ENCODE measurements at places on chromosomes 1 and 21.

GRCh38 chr1:81877940-81878339 is 77.2 kb downstream of the ADGRL2 start:
- H3K4me3 ChIP-seq: no peak overlapping the region
- H3K4me1 ChIP-seq: no peaks in the 10 kb centered on the region
- no peak for DNase-seq
- H3K36me3 ChIP-seq: no peaks in the 10 kb centered on the region
- no peak overlapping the region for H3K27ac ChIP-seq

DNA sequence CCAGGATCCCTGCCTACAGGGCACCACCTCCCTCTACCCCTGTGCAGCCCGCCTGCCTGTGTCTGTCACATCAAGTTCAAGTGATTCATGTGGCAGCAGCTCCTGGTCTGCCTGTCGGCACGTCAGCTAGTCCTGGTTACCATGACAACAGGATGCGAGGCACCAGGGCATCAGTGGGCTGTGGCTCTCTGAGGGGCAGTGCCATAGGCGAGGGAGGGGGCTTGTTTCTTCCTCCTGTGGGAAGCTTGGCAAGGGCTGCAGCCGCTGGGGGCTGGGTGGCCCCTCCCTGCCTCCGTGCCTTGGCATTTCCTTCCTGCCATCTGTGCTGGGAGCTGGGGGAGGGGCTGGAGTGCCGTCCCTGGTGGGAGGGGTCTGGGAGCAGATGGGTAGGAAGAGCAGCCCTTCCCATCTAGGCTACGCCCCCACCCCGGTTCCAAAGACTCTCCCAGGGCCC is 43.1 kb downstream of the FOXO6 start:
- H3K4me1 ChIP-seq: no peaks in the 10 kb centered on the region
- no peak overlapping the region for H3K27ac ChIP-seq
- H3K27me3 ChIP-seq: no peaks in the 10 kb centered on the region
- DNase-seq: no peak

DNA sequence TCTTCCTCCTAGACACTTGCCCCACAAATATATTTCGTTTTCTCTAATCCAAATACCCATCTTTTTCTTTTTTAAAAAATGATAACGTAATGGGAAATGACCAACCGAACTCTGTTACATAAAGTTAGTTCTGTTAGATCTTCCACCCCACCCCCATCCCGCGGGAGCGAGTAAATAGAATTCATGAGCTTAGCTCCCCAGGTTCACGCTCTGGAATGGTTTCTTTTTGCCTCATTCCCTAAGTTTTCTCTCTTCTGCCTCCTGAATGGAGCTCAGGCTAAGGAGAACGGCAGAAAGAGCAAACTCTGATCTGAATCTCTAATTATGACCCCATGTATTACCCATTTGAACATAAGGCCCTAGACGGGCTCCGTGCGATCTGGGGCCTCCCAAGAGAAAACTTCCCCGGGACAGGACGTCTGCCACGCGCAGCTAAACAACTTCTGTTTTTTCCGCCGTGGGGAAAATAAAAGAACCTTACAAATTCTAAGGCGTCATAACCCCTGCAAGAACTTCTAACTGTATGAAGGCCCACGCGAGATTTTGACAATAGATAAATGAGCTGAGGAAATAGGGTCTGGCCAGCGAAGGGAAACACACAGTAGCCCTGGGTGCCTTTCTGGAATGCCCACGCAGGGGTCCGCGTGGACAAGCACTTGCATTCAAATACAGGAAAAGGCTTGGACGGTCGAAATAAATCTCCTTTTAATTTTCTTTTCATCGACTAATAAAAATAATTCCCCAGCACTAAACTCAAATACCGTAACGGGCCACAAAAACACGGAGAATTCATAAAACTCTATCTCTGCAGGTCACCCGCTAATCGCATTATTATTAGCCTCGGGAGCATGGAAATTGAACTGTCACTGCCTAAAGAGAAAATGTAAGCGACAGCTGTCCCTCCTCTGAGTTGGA is 2.2 kb downstream of the TBX15 start:
- no peak overlapping the region for H3K27ac ChIP-seq
- DNase-seq: no peak
- no peak overlapping the region for H3K4me3 ChIP-seq

DNA sequence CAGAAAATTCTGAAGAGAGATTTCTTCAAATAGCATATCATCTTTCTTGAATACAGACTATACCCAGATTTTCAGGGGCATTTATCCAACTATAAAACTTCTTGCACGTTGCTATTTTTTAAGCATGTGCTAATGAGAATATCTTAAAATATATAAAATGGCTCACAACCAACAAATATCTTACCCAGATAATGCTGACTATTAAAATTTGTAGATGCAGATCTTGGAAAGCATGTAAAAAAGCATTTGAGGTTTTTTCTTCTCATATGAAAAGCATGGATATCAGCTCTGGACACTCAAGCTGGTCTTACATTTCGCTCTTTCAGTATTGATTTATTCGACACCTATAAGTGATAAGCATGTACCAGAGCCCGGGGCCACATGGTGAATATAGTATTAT is 1187.7 kb upstream of the ADGRL4 start:
- H3K4me1 ChIP-seq: no peaks in the 10 kb centered on the region
- H3K27ac ChIP-seq: no peak overlapping the region
- H3K4me3 ChIP-seq: no peak overlapping the region
- H3K27me3 ChIP-seq: no peaks in the 10 kb centered on the region
- no peak for DNase-seq

GRCh38 chr1:65489481-65489880 is 69.0 kb downstream of the LEPR start:
- H3K27me3 ChIP-seq: no peaks in the 10 kb centered on the region
- H3K27ac ChIP-seq: no peak overlapping the region
- no peak overlapping the region for H3K4me3 ChIP-seq

All from prostate gland (tissue), 2 donors.